Cardiac fibroblast (primary cell): ENCODE measurements at places on chromosomes 3 and 15.

DNA sequence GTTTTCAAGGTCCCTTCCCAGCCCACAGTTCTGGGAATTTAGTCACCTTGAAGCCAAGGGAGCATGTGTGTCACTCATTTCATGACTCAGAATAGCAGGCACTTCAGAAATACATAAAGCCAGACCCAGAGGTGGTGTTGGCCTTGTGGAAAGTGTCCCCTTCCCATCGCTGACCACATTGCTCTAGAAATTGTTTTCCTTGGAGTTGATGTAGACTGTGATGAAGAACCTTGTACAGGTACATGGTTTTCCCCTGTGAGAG, 158.8 kb downstream of the SLCO3A1 start:
- no peak for DNase-seq

DNA sequence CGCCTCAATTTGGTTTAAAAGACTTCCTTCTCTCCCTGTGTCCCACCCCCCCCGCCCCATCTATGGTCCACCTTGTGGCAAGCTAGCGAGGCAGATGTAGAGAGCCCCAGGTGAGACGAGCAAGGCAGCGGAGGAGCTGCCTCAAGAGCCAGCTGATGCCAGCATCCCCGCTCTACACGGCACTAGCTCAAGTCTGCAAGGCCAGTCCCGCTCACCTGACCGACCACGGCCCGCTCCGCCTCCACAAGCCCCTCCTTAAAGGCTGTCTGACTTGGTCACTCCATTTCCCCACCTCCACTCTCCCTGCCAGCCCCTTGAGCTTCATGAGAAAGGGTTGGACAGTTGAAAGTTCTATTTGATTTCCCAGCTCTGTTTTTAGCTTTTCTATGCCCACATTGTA, 56.2 kb upstream of the IGF1R start:
- DNase-seq: no peak

- DNase-seq: no peak
Observed at GRCh38 chr3:52182196-52182595, 15.8 kb upstream of the ALAS1 start.

GRCh38 chr3:143226678-143227291, 107.2 kb downstream of the CHST2 start:
- DNase-seq: no peak

DNA sequence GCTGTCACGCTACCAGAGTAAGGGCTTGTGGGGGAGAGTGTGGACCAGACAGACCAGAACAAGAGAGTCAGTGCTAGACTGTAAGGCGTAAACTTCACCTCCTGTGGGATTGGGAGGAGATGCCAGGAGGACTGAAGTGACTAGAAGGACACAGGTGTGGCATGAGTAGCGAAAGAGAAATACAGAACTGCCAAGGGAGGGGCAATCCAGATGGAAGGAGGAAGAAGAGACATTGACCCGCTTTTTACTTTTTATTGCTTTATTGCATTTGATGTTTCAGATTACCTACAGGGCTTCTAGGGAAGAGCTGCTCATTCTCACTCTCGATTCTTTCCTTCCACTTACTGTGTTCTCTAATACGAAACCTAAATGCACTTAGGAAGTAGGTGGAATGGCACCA, 2.1 kb downstream of the POGLUT1 start:
- DNase-seq: no peak

GRCh38 chr3:45332493-45332892, 55.9 kb upstream of the LARS2 start:
- DNase-seq: no peak

DNA sequence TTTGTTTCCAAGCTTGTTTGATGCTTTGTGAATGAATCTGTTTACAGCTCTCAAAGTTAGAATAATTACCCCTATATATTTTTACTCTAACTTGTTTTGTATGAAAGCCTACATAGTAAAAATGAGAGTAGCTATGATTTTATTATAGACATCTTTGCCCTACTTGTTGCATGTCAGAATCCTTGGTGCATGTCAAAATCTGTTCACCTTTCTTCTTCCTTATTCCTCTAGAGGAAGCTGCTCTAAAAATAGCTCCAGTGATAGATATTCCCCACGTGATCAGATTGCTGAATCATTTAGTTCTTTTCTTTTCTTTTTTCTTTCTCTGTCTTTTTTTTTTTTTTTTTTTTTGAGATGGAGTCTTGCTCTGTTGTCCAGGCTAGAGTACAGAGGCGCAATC, 39.8 kb downstream of the LRRC49 start:
- peak; percentile 17 for DNase-seq

- DNase-seq: peak; percentile 89
Observed at GRCh38 chr3:45199837-45200648, 26.0 kb downstream of the TMEM158 start.

GRCh38 chr3:95899911-95900310, 914.5 kb upstream of the EPHA6 start:
- no peak for DNase-seq

GRCh38 chr3:4334548-4334947, 31.4 kb downstream of the SETMAR start:
- no peak for DNase-seq

- DNase-seq: no peak
Observed at GRCh38 chr15:68389041-68389930, 42.7 kb downstream of the ITGA11 start.

DNA sequence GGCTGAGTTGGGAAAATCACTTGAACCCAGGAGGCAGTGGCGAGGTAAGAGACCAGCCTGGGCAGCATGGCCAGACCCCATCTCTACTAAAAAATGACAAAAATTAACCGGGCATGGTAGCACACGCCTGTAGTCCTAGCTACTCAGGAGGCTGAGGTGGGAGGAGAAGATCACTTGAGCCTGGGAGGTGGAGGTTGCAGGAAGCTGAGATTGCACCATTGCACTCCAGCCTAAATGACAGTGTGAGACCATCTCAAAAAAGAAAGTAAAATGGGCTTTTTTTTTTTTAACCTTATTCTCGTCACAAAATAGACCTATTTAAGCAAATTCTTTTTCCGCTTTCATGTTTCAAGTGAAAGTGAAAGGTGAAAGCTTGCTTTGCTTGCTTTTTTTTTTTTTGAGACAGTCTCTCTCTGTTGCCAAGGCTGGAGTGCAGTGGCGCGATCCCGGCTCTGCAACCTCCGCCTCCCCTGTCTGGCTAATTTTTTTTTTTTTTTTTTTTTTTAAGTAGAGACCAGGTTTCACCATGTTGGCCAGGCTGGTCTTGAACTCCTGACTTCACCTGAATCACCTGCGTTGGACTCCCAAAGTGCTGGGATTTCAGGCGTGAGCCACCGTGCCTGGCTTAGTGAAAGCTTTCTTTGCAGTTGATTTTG, 3.6 kb downstream of the PDIA3 start:
- peak; percentile 16 for DNase-seq

DNA sequence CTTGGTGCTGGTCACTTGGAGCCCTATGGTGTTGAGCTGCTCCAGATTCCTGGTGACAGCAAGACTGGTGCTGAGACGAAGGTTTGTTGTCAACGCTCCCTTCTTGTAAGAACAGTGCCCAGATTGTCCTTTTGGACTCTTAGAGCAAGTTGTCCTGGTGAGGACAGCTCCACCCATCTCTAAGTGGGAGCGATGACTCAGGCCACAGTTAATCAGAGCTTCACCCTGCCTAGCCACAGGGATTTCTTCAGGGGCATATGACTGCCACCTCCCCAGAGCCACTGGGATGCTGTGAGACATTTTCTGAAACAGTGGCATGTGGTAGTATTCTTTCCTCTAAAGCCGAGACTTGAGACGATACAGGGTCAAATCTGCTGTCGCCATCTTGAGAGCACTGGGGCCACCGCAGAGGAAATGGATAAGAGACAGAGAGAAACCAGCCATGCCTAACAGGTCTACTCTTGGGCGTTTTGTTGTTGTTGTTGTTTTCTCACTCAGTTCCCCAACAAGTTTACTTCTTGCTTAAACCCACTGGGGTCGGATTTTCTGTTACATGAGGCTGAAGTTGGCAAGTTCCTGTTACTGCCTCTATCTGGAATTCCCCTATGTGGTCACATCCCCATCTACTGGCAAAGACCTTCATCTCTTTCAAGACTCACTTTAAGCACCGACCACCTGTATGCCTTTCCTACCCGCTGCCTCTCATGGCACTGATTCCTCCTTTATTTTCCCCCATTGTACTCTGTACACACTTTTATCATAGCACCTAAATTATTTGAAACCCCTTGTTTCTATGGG, 16.0 kb upstream of the PCOLCE2 start:
- DNase-seq: peak; percentile 71

- DNase-seq: peak; percentile 45
Observed at GRCh38 chr3:65712140-65712539, 326.6 kb downstream of the MAGI1 start.

GRCh38 chr3:130609166-130609979, 92.4 kb downstream of the COL6A6 start:
- DNase-seq: peak; percentile 79

- no peak for DNase-seq
Observed at GRCh38 chr3:185623939-185624665, 38.0 kb downstream of the SENP2 start.

GRCh38 chr15:40420793-40421192, 15.2 kb downstream of the IVD start:
- DNase-seq: peak; percentile 4

DNA sequence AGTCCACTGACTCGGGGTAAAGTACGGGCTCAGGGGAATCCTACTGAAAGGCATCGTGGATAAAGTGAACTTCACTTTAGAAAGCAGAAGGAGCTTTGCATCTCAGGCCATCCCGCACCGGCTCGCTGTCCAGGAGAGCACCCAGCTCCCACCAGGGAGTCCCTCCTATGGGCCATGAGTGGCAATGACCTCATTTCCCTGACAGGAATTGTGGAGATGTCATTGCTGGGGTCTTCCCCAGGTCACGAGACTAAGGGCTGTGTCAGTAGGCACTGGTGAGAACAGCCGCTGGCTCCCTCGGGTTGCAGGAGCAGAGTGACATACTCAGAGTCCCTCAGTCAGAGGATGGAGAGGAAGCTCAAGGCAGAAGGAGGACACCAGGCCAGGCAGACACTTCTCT, 97.3 kb downstream of the XXYLT1 start:
- DNase-seq: no peak

DNA sequence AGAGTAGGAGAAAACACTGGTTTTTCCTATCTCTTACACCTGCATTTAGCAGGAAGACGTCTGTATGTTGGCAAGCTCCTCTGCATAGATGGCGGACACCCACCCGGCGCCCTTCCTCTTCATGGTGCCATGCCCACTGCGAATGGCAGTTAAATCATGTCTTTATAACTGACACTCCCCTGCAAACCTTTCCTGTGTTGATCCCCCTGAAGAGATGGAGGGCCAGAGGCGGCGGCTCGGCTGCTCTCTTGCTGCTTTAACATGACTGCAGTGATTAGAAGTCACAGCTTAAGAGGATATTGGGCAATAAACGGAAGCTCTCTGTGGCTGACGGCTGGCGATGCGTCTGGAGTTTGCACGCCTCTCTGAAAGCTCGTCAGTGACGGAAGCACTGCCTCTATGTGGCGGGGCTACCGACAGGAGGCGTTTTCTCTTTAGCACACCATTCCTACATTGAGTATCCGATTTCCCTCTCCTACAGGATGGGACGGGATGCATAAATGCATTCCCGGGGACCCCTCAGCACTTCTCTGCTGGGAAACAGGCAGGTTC, 25.5 kb upstream of the SNRPA1 start:
- DNase-seq: peak; percentile 72

DNA sequence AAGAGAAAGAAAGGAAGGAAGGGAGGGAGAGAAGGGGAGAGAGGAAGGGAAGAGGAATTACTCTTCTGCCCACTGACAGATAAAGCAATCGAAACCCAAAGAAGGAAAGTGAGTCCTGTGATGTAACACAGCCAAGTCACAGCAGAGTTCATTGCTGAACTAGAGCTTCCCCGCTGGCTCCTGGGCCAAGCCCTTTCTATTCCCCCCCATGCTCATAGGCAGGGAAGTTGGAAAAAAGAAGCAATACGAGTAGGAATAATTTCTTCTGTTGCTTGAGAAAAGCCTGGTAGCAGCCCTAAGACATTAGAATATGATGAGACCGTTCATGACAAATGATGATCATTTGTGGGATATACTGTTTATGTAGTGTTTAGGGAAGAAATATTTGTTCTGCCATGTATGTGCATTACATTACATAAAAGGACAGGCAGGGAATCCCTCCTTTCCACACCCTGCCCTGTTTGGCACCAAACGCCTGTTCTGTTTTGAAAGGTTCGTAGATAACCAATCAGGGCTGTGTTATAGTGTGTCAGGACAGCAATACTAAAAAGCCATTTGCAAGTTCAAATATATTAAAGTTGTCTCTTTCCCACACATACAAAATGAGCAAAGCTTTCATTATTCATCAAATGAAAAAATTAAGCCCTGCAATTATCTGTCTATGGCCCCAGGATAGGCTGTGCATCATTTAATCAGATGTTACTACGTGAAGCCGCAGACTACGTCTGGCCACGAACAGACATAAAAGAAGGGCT, 111.0 kb upstream of the TRPM1 start:
- DNase-seq: no peak

DNA sequence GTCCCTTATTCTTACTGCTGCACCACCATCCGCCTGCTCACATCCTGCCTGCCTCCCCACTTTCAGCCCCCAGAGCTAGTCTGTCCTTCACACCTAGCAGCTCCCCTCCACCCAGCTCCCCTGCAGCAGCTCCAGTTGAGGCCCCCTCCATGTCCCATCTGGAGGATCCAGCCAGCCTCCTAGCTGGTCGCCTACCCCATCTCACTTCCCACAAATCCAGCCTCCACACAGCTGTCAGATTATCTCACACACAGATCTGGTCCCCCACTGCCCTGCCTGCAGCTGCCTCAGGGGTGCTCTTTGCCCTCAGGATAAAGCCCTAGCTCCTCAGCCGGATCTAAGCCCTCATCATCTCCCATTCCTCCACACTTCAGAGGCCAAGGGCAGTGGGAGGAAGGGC, 8.8 kb upstream of the SEMA7A start:
- no peak for DNase-seq

- DNase-seq: no peak
Observed at GRCh38 chr3:110512961-110513360, 558.7 kb upstream of the NECTIN3 start.

GRCh38 chr3:46629551-46630517, 17.5 kb downstream of the FAM240A start:
- peak; percentile 75 for DNase-seq

GRCh38 chr3:130539005-130539404, 22.0 kb downstream of the COL6A6 start:
- DNase-seq: peak; percentile 64

GRCh38 chr15:41323611-41324010, 8.8 kb downstream of the OIP5 start:
- no peak for DNase-seq

DNA sequence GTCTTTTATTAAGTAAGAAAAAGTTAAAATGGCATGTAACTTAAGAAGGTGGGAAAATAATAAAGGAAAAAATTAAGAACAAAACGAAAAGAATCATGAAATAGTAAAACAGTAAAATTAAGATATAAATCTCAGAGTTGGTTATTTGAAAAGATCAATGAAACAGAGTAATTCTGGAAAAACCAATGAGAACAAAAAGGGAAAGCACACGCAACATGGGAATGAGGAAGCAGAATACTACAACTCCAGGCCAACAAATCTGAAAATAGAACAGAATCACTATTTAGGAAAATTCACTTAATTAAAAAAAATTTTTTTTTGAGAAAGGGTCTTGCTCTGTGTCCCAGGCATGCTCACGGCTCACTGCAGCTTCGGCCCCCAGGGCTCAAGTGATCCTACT, 30.7 kb downstream of the WHAMM start:
- DNase-seq: no peak

- no peak for DNase-seq
Observed at GRCh38 chr3:37323494-37323893, 149.1 kb upstream of the LRRFIP2 start.

- no peak for DNase-seq
Observed at GRCh38 chr15:27601239-27601960, 497.7 kb downstream of the OCA2 start.

GRCh38 chr3:114823061-114823460, 324.0 kb downstream of the ZBTB20 start:
- no peak for DNase-seq

GRCh38 chr3:189202583-189202982, 30.8 kb downstream of the TPRG1 start:
- DNase-seq: no peak
